T47D (cell line): ENCODE measurements at places on chromosomes 3 and 15.

DNA sequence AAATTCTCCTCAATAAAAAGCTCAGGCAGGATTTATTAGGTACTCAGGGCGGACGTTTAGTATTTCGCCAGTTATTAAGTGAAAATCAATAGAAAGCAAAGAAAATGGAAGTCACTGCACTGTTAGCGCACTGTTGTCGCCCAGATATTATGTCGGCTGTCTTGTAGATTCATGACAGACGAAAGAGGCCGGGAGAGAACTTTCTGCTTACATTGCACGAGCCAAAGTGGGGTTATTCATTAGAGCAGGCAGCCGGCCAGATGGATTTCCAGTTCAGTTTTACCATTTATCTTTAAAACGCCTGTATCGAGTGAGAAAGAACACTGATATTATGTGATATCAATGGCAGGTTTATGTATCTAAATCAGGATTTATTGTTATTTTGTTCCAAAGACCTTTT is 866.0 kb upstream of the NR2F2 start:
- no peak for DNase-seq

- DNase-seq: no peak
Observed at GRCh38 chr3:46061108-46061720, 33.9 kb upstream of the XCR1 start.

DNA sequence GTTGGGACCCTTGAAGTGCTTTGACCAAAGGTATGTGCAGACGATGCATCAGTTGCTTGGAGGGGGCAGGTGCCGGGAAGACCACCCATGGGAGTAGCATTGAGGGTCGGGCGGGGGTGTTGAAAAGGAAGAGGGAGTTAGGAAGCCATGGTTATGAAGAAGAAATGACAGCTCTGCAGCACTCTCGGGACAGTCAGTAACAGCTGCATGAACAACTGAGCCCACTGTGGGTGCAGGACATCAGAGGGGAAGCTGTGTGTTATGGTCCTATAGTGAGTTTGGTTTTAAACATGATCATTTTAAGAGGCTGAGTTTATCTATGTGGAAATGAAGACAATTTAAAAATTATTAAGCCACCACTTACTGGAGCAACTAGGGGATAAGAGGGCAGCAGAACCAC is 17.6 kb downstream of the ST8SIA2 start:
- no peak for DNase-seq

DNA sequence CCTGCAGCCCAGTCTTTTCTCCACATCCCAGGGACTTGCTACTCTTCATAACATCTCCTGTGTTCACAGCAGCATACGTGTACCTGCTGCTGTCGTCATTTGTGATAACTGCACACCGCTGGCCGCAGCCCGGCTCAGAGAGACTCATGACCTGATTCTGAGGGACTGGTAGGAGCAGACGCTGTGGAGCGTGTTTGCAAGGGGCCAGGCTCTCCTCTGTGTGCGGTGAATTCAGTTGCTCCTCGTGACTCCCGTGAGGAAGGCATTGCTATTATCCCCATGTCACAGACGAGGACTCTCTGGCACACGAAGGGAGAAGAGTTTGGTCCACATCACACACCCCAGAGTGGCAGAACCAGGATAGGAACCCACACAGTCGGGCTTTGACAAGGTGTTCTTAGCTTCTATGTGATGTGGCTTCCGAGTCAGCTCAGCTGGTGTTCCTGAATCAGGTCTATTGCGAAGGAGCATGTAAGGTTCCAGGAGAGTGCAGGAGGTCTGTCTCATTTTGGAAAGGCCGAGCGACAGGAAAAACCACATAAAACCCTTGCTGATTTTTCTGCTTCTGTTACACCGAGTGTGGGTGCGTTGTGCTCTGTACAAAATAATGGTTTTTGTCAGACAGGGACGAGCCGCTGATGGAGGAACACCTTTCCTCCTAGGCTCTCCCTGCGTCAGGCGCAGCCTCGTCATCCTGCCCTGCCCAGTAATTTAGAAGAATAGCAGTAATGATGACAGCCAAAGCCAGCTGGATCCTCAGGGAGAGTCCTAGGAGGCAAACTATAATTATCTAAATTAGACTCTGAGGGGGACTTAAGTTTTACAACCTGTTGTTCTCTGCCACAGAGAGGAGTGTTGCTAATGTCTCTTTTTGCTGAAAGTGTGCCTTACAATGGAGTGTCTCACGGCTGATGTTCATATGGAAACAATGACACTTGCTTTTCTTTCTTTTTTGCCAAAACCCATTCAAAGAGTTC is 157.5 kb upstream of the RGMA start:
- no peak for DNase-seq

- no peak for DNase-seq
Observed at GRCh38 chr15:75650908-75651809, 3.4 kb downstream of the SNX33 start.

GRCh38 chr3:126349071-126349470 is 8.1 kb downstream of the KLF15 start:
- DNase-seq: no peak
